Stimulated activated CD4-positive, alpha-beta T cell treated with anti-CD3 and anti-CD28 coated beads, Interleukin-2, amount 100 ng/mL, for 48 hours (primary cell): ENCODE measurements at places on chromosomes 6 and 20.

DNA sequence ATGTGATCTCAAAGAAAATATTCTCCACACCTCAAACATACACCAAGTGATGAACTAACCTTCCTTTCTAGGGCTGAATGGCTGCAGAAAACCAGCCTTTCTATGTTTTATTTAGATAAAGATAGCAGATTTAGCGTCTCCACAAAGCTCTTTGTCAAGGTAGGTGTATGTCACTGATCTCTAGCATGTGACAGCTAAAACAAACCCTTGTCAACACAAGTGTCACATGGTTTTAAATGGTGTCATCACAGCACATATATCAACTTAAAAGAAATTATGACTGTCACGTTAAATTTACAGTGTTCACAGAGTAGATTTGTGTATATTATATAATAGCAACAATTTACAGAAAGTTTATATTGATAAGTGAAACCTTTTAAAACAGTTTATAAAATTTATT is 58.3 kb downstream of the TENT5A start:
- no peak for DNase-seq

- DNase-seq, result no peak
These were observed 67.0 kb upstream of the FRMD1 start for GRCh38 chr6:168145747-168146596.

GRCh38 chr6:109182578-109182977 is 87.3 kb downstream of the CEP57L1 start:
- DNase-seq, result no peak

DNA sequence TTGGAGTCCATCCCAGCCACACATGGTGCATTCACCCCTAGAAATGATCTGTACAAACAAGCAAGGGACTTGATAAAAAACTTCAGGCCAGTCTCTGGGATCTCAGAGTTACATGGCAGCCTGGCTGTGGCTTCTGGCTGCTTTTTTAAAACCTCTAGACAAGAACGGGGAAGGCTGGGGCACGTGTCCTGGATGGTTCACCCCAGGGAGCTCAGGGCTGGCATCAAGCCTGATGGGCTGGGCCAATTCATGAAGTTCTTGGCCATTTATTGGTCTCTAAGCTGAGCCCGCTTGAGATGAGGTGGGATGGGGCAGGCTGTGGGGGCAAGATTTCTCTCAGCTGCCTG is 10.4 kb upstream of the ZFAND3 start:
- no peak for DNase-seq

DNA sequence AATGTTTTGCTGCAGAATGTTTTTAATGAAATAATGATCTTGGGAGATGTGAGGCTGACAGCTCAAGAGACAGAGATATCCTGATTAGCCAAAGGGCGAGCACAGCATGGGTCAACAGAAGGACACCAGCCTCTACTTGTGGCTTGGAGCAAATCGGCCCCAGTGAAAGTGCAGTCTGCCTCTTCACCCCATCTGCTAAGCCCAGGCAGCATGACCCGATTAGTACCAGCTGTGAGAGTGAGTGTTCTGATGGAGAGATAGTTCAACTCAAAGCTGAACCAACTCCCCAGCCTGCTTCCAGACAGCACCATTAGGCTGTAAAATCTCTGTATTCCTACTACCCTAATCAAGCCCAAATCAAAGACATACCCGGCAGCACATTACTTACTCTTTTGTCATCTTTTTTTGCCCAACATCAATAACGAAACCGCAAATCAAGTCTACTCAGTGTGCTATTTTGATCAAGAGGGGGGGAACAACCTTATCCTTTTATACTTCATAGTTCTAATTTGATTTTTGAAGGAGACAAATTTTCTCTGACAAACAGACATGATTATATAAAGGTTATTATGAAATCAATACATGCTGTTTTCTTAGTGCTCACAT is 514.1 kb upstream of the NRSN1 start:
- DNase-seq, result no peak

- DNase-seq, result no peak
These were observed 187.2 kb downstream of the FOXC1 start for GRCh38 chr6:1796706-1797529.

- DNase-seq, result no peak
These were observed 147.9 kb downstream of the SOX4 start for GRCh38 chr6:21741221-21742109.

- no peak for DNase-seq
These were observed 154.0 kb downstream of the LY86 start for GRCh38 chr6:6742535-6742934.

- DNase-seq, result no peak
These were observed 144.9 kb downstream of the AIG1 start for GRCh38 chr6:143205585-143205984.

DNA sequence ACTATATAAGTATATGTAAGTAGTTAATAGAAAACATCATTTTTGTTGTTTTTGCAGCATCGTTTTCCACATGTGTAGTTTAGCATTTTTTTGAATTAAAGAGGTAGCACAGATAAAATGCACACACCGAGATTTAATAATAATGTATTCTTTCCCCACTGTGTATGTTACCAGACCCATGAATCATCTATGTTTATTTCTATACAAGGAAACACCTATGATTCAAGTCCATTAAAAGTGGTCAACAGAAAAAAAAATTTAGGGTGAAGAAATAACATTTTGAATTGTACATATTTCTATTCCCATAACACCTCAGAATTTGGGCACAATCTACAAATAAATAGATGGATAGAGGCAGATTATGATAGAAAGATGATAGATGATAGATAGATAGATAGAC is 31.7 kb upstream of the HCRTR2 start:
- no peak for DNase-seq

- DNase-seq, result no peak
These were observed 228.8 kb upstream of the ECI2 start for GRCh38 chr6:4364172-4364571.

GRCh38 chr6:24324617-24325016 is 33.2 kb downstream of the DCDC2 start:
- no peak for DNase-seq

- peak; percentile 19 for DNase-seq
These were observed at the start of gene PLAGL1 for GRCh38 chr6:144008120-144008811. Gene PLAGL1, minus strand, starts transcription at chr6:144008259. Its CDS starts 60,123 bp downstream, at chr6:143948136.
